Head of caudate nucleus (tissue), 42 donors: ENCODE measurements at places on chromosomes 16 and 17.
A peak's percentile ranks its signal among the peaks of the same experiment; 100 is the strongest.

- DNase-seq: no peak
Observed at GRCh38 chr17:69779378-69780214, 295.4 kb upstream of the KCNJ16 start.

- no peak for DNase-seq
Observed at GRCh38 chr17:71329310-71330098, 791.3 kb upstream of the SOX9 start.

- no peak for DNase-seq
Observed at GRCh38 chr16:48790151-48790550, 180.2 kb upstream of the N4BP1 start.

DNA sequence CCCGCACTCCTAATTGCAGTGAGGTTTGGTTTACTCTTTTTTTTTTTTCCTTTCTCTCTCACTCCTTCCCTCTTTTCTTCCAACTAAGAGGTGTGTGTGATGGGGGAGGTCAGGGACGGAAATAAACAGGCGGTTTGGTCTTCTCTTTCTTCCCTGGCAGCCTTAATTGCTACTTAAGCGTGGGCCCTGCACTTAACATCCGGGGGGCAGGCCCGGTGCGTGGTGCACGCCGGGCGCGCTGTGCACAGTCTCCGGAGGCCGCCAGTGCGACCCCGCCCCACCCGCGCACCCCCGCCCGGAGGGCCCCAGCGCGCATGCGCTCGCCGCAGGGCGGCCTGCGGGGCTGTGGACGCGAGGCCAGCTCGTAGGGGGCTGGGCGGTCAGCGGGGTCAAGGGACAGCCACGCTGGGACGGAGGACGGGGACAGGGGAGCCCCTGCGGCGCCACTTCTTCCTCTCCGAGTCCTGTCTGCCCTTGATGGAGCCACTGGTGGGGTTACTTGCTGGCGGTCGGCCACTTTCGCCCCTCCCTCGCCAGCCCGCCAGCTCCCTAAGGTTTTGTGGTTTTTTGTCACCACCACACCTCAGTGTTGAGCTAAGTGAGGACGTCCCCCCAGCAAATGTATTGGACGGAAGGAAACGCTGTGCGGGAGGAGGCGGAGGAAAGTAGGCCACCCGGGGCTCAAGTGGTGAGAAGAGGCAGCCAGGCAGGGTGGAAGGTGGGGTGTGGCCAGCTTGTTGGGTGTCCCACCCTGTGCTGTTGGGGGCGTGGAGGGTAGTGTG lies 120.9 kb downstream of the MRM1 start:
- peak; percentile 70 for DNase-seq

DNA sequence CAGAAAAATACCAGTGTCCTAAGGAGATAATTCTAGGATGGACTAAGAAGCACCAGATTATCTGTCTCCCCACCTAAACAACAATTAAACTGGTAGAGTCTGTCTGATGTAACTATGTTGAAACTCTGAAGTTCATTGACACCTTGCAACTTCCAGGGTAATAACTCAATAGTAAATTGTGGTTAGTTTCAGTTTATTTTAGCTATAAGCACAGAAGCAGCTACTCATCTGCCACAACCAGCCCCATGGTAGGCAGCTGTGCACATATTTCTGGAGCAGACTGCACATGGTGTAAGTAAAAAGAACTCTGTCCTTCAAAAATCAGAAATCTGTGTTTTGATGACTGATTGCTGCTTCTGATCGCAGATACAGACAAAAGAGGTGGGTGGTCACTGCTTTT lies 852.1 kb downstream of the CDH11 start:
- no peak for DNase-seq

DNA sequence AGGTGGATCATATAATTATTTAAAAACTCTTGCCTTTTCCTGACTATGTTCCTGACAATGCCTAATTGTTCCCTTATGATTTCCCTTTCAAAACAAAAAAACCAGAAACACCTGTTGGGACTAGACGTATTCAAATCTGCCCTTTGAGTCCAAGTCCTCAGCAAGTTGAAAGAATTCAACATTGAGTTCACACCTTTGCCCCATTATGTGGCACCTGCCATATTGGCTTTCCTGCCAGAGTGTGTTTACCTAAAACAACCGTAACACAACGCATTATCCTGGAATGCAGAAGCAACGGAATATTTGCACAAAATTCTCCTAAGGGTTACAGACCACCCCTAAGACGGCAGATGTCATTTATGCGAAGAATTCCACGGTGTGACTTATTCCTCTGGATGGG lies 105.9 kb downstream of the ZFHX3 start:
- DNase-seq: no peak

GRCh38 chr16:20806168-20807050 lies at the start of the genes ERI2 and REXO5:
Gene ERI2, minus strand, starts transcription at chr16:20806472. Its CDS starts 42 bp downstream, at chr16:20806430.
Gene REXO5, plus strand, starts transcription at chr16:20806527. Its CDS starts 427 bp downstream, at chr16:20806954.
- peak; percentile 89 for DNase-seq

- DNase-seq: no peak
Observed at GRCh38 chr17:38687286-38687685, 12.5 kb upstream of the EPOP start.

DNA sequence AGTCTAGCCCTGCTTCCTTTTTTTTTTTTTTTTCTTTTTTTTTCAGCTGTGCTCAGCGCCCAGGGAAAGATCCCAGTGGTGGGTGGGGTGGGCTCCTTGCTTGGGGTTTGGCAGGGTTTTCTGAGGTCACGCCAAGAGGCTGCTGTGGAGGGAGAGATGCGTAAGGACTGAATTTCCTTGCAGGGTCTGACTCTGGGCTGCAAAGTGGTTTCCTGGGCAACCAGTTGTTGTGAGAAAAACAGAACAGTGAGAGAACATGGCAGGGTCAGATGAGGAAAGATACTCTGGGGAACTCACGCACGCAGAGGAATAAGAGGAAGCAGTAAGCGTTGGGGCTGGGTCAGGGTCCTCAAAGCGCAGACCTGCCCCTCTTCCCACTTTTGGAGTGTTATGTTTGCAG lies 119.5 kb downstream of the IRF8 start:
- no peak for DNase-seq

- peak; percentile 91 for DNase-seq
Observed at GRCh38 chr17:50931144-50931908, 65.2 kb upstream of the TOB1 start.

DNA sequence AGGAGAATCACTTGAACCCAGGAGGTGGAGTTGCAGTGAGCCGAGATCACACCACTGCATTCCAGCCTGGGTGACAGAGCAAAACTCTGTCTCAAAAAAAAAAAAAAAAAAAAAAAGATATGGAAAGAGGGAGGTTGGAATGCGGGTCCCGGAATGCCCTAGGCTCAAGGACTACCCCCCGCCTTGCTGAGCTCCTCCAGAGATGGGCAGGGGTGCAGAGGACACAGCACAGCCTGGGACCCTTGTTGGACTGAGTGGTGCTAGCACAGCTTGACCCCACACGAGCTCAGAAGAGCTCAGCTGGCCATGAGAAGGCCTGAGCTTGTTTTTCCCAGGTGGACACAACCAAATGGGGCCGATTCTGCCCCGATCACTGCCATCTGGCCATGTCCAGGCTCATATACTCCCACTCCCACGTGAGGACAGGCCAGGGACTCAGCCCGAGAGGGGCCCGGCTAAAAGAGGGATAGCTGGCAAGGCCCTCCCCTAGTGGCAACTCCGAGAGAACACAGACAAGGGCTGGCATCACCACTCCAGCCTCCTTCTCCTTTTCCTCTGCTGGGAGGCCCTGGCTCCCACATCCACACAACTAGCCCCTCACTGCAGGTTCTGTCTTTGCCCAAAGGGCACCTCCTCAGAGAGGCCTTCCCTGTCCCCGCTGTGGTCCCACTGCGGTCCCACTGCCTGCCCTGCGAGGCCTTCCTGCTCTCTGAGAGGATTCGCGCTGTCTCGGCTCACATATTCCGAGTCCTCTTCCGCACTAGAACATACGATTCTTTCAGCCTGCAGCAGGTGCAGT lies 11.0 kb downstream of the SGCA start:
- DNase-seq: no peak

DNA sequence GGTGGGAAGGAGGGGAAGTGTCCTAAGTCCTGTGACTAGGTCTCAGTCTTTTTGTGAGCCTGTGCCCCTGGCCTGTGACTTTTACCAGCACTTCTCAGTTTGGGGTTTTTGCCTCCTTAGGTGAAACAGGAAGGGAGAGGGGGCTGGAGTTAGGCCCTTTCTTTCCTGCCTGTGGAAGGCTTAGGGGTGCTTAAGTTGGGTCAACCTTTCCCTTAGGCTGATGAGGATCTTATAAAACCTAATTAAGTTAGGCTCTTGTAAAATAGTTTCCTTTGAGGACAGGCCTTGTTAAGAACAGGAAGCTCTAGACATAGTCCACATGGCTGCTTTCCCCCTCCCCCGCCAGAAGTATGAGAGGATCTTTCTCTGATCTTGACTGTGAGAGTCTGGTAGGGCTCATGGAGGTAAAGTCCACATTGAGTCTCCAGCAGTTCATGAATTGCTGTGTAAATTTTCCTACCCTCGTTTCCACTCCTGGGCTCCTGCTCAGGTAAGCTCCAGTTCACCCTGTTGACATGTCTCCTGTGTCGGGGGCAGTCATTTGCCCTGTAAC lies 17.0 kb upstream of the DNASE1 start:
- DNase-seq: no peak

GRCh38 chr17:37752482-37752881 lies 7.6 kb upstream of the HNF1B start:
- DNase-seq: no peak

- DNase-seq: no peak
Observed at GRCh38 chr16:55930036-55930435, 54.9 kb upstream of the CES5A start.

- no peak for DNase-seq
Observed at GRCh38 chr17:36617773-36618172, 16.4 kb downstream of the MRM1 start.

GRCh38 chr16:74561626-74562025 lies 45.3 kb downstream of the GLG1 start:
- no peak for DNase-seq

DNA sequence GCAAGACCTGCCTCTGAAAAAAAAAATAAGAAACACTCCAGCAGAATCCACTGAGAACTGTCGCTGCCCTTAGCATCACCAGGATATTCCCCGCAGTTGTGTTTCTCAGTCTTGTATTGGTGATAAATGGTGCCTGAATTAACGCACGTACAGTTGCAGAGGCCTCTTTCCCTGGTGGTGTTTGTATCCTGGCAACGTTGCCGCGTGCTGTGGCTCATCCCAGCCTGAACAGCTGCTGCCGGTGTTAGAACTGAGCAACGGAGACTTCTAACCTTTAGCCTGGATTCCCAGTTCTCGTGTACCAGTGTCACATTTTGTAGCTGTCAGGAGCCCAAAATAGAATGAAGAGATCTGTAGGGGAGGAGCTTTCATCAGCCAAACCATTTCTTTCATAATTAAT lies 4.8 kb downstream of the MLYCD start:
- no peak for DNase-seq

- DNase-seq: no peak
Observed at GRCh38 chr16:68676113-68676860, 31.2 kb downstream of the CDH3 start.

GRCh38 chr17:64158831-64159590 lies 29.1 kb upstream of the ERN1 start:
- no peak for DNase-seq

- DNase-seq: no peak
Observed at GRCh38 chr17:8275421-8276290, 12.8 kb upstream of the RANGRF start.

DNA sequence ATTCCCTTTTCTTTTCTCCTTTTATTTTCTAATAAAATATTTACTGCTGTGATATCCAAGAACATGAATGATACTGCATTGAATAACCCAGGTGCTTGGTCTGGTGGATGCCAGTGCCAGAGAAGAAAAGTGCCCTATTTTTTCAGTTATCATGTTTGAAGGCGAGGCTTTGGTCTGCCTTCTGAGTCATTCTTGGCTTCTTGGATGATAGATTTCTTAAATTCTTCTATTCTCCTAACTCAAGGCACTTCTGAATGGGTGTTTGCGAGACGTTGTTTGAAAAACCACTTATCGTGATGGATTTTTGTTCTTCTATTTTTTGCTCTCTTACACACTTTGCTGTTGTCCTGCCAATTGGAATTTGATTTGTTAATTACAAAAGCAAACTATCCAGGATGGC lies 66.7 kb downstream of the FTO start:
- DNase-seq: no peak

DNA sequence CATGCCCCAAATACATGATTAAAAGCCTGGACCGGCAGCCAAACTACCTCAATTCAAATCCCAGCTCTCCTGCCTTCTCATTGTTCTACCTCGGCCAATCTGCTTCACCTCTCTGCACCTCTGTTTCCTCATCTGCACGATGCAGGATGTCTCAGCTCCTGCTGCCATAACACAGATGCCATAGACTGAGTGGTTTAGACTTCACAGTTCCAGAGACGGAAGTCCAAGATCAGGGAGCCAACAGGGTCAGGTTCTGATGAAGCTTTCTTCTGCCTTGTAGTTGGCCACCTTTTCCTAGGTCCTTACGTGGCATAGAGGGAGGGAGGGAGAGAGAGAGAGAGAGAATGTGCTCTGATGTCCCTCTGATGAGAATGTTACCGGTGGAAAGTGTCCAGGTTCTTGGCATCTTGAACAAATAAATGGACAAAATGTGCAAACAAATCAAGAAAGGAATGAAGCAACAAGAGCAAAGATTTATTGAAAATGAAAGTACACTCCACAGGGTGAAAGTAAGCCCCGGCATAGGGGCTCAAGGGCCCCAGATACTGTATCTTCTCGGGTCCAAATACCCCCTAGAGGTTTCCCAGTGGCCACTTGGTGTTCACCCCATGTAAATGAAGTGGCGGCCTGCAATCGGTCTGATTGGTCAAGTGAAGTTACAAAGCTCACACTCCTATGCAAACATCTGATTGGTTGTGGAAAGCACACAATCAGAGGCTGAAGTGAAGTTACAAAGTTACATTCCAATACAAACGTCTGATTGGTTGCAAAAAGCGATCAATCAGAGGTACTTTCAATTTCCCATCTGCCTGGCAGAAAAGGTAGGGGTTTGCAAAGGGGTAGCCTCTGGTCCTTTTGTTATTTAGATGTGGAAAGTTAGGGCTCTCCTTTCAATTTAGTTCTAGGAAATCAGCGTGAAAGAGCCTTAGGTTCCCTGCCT lies 43.3 kb upstream of the ZCCHC14 start:
- DNase-seq: no peak

DNA sequence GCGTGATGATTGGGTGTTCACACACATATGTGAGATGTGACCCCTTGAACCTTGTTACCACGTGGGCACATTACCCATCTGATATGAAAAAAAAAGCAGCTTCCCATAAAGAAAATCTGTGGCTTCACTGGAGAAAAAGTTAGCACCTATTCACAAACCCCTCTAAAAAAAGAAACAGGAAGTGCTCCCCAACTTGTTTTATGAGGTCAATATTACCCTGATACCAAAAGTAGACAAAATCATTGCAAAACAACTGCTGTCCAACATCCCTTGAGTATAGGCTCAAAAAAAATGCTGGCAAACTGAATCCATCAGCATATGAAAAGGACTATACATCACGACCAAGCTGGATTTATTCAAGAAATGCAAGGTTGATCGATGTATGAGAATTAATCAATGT lies 99.7 kb upstream of the RBL2 start:
- no peak for DNase-seq
